ENCODE measurements at places on chromosomes 3 and 15.

- no peak for DNase-seq
These were observed 1.1 kb downstream of the FAM131A start for GRCh38 chr3:184338511-184338945.

- DNase-seq = no peak
These were observed 61.8 kb downstream of the NEO1 start for GRCh38 chr15:73114064-73114463.

GRCh38 chr3:18445401-18446148 is 20.4 kb upstream of the SATB1 start:
- DNase-seq = no peak

DNA sequence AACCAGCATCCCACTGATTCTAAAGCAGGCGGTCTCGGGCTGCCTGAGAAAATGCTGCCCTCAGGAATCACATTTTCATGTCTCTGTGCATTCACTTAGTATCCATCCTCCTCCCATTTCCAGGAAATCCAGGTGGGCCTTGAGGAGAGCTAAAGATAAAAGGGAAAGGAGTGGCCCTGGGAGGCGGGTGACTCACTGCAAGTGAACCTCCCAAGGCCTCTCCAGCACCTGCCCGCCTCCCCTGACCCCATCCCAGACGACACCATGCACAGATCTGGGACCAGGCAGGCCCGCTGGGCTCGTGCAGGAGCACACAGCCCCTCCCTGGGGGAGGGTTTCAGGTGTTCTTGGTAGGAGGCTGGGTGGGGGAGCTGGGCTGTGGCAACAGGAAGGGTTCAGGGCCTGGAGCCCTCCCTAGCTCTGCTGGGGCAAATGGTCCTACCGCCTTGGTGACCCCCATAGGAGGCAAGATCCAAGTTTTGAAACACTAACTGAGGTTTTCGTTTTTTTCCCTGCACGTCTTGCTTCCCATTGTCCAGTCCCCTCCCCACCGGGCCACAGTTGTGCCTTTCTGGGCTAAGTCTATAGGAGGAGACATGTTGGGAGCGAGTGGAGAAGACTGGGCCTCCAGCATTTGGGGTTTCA is 22.2 kb downstream of the MELTF start:
- DNase-seq = no peak

DNA sequence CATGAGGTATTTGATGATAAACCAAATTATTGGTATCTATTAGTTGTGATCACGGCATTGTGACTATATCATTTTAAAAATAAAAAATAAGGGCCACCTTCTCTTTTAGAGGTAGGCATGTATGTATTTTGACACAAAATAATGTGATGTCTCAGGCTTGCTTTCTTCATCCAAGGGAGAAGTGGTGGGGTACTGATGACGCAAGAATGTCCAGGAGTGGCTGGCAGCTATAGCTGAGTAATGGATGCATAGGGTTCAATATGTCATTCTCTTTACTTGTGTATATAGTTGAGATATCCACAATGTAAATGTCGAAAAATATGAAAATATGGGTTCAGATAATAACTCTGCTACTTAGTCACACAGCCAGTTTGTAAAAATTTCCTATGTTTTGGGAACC is 46.8 kb upstream of the NSMCE3 start:
- DNase-seq = no peak
